Aorta (tissue), 5 donors: ENCODE measurements at places on chromosomes 16 and 17. TPM values are rescaled to one million over a fixed set of nuclear protein-coding genes. Genes with fewer than 3 reads are reported as not detected.

DNA sequence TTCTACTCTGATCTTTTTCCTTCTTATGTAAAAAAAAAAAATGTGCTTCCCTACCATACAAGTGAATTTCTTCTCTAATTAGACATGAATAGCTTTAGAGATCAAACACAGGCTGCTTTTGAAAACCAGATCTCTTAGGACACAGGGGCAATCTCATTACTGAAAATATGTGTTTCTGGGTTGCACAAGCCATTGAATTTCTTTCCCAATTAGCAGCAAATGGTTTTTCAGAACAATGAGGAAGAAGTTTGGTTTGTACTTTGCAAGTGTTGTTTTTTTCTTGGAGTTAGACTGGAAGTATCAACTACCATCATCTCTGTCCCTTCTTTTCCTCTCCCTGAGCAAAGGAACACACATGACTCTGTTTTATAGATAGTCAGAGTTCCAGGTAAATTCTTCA, 5.6 kb upstream of the ANKS4B start:
- no peaks in the 10 kb centered on the region for H3K27me3 ChIP-seq
- no peak overlapping the region for H3K27ac ChIP-seq
- no peak for DNase-seq
- no peak overlapping the region for H3K4me3 ChIP-seq
- no peaks in the 10 kb centered on the region for H3K4me1 ChIP-seq
- H3K36me3 ChIP-seq = no peaks in the 10 kb centered on the region

- no peaks in the 10 kb centered on the region for H3K4me1 ChIP-seq
- no peaks in the 10 kb centered on the region for H3K27me3 ChIP-seq
- H3K36me3 ChIP-seq = no peaks in the 10 kb centered on the region
- no peak overlapping the region for H3K4me3 ChIP-seq
These were observed 23.0 kb downstream of the ARHGAP27 start for GRCh38 chr17:45409659-45410076.

DNA sequence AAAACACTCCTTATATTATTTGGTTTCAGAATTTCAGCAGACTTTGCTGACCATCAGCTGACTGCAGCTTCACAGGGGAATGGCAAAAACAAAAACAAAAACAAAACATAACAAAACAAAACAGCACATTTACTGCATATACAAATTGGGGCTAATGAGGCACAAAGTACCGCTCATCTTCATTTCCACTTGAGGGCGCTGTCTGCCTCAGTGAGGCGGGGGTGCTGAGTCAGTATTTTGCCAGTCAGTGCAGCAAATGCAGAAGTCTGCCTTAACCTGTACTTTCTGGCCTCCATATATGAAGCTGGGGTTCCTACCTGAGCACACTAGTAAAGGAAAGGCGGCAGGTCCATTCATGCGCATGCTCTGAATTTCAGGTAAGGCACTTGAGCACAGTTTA, 13.5 kb upstream of the DYNLRB2 start:
- no peaks in the 10 kb centered on the region for H3K36me3 ChIP-seq
- no peaks in the 10 kb centered on the region for H3K27me3 ChIP-seq
- no peak for DNase-seq
- no peaks in the 10 kb centered on the region for H3K4me1 ChIP-seq
- no peak overlapping the region for H3K4me3 ChIP-seq
- no peak overlapping the region for H3K27ac ChIP-seq

- H3K36me3 ChIP-seq = no peaks in the 10 kb centered on the region
- H3K27ac ChIP-seq = no peak overlapping the region
- no peak overlapping the region for H3K4me3 ChIP-seq
These were observed 9.4 kb upstream of the CPSF4L start for GRCh38 chr17:73271072-73271471.

GRCh38 chr16:7437135-7437804, 104.6 kb downstream of the RBFOX1 start:
- DNase-seq = no peak
- H3K36me3 ChIP-seq = no peaks in the 10 kb centered on the region
- H3K4me3 ChIP-seq = no peak overlapping the region
- H3K27me3 ChIP-seq = no peaks in the 10 kb centered on the region
- H3K4me1 ChIP-seq = no peaks in the 10 kb centered on the region
- H3K27ac ChIP-seq = no peak overlapping the region

- peak overlapping the region; percentile 20 for H3K27ac ChIP-seq
- H3K27me3 ChIP-seq = no peaks in the 10 kb centered on the region
- H3K4me1 ChIP-seq = peaks cover 7% of the 10 kb centered on the region
- no peak overlapping the region for H3K4me3 ChIP-seq
- H3K36me3 ChIP-seq = no peaks in the 10 kb centered on the region
- peak; percentile 52 for DNase-seq
These were observed 15.5 kb downstream of the MXRA7 start for GRCh38 chr17:76695059-76695831.

- no peak overlapping the region for H3K4me3 ChIP-seq
- no peaks in the 10 kb centered on the region for H3K36me3 ChIP-seq
- DNase-seq = peak; percentile 55
- H3K27ac ChIP-seq = no peak overlapping the region
- no peaks in the 10 kb centered on the region for H3K4me1 ChIP-seq
These were observed 66.0 kb downstream of the RPH3AL start for GRCh38 chr17:286571-286970.

- no peak overlapping the region for H3K4me3 ChIP-seq
- no peaks in the 10 kb centered on the region for H3K27me3 ChIP-seq
- H3K27ac ChIP-seq = no peak overlapping the region
- H3K36me3 ChIP-seq = no peaks in the 10 kb centered on the region
- no peaks in the 10 kb centered on the region for H3K4me1 ChIP-seq
These were observed 1.5 kb upstream of the SLC38A8 start for GRCh38 chr16:84044118-84044488.

- no peaks in the 10 kb centered on the region for H3K27me3 ChIP-seq
- no peaks in the 10 kb centered on the region for H3K4me1 ChIP-seq
- no peak overlapping the region for H3K27ac ChIP-seq
These were observed 8.2 kb upstream of the CBX8 start for GRCh38 chr17:79804856-79805696.

- DNase-seq = no peak
- no peak overlapping the region for H3K27ac ChIP-seq
- H3K4me1 ChIP-seq = no peaks in the 10 kb centered on the region
- H3K4me3 ChIP-seq = no peak overlapping the region
- H3K36me3 ChIP-seq = no peaks in the 10 kb centered on the region
These were observed 144.1 kb downstream of the RBFOX3 start for GRCh38 chr17:79466562-79467350.

DNA sequence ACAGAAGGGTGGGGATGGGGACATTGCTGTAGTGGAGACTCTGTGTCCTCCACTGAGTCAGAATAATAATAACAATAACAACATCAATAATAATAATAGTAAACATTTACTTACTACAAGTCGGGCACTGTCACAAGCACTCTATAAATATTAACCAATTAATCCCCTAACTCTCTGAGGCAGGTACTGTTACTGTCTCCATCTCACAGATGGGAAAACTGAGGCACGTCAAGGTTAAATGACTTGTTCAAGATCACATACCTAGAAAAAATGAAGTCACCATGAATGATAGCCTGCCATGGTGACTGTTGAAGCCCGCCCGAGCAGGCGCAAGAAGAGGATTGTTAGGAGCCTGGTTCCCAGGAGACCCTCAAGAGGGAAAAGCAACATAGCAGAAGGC, 10.2 kb downstream of the PRR29 start:
- H3K36me3 ChIP-seq = no peaks in the 10 kb centered on the region
- no peaks in the 10 kb centered on the region for H3K4me1 ChIP-seq
- DNase-seq = no peak
- no peaks in the 10 kb centered on the region for H3K27me3 ChIP-seq

RNF166 gene
- total RNA-seq = 39.4 TPM

WSCD1 gene
- total RNA-seq = 8.0 TPM

ZSCAN10 gene
- not detected for total RNA-seq

SHISA9 gene
- 0.10 TPM for total RNA-seq
